ENCODE measurements at places on chromosomes 12 and 14.

GRCh38 chr12:52907092-52907810 lies 2.4 kb upstream of the KRT8 start:
- no peak for DNase-seq

- no peak for DNase-seq
Measured at GRCh38 chr14:19917955-19918518, 2.4 kb upstream of the OR4K5 start.

DNA sequence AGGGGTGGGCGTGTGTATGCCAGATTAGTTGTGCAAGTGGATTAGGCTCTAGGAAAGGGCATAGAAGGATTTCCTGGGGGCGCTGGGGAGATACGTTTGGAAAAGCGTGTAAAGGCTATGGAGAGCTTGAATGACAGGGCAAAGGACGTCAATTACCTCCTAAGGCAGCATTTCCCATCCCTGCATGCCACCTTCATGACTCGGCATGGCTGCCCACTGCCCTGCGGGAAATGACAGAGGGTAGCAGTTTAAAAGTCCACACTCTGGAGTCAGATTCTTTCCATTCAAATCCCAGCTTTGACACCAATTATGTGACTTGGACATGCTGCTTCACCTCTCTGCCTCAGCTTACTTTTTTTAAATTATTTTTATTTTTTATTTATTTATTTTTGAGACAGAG lies 14.8 kb upstream of the TMEM229B start:
- DNase-seq: no peak

GRCh38 chr12:56034586-56035332 lies 7.0 kb upstream of the RPS26 start:
- DNase-seq: peak; percentile 40

GRCh38 chr14:104253223-104253822 lies 114.9 kb downstream of the KIF26A start:
- DNase-seq: no peak
